Glomerular endothelial cell (primary cell): ENCODE measurements at places on chromosomes 7 and 10. TPM values are rescaled to one million over a fixed set of nuclear protein-coding genes. Genes with fewer than 3 reads are reported as not detected.

- DNase-seq = no peak
These were observed 19.8 kb downstream of the TSPAN14 start for GRCh38 chr10:80473692-80474596.

- DNase-seq = no peak
These were observed 452.3 kb downstream of the DNAJB6 start for GRCh38 chr7:157789094-157789493.

ZDHHC16 gene
- total RNA-seq = 39.3 and 61.9 TPM in 2 replicates

- DNase-seq = no peak
These were observed 191.7 kb downstream of the SEMA3E start for GRCh38 chr7:83457022-83457892.

EIF5AL1 gene
- 0.53 TPM in 2 replicates for total RNA-seq

HTR5A gene
- total RNA-seq = not detected in 2 replicates

DNA sequence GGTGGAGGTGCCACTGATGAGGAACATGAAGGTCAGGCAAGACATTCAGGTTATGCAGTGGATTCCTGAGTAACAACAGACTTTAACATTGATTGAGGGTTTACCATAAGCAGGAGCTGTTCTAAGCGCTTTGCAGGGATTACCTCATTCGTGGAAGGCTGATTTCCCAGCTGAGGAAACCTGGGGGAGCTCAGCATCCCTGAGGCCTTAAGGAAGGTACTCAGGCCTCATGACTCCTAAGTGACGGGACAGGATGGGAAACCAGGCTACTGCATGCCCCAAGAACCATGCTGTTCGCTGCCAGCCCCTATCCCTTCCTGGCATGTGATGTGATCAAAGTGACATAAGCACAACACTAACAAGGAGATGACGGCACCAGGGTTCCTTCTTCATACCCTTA, 143.6 kb upstream of the NFE2L3 start:
- no peak for DNase-seq

- no peak for DNase-seq
These were observed 9.9 kb downstream of the CSTF2T start for GRCh38 chr10:51689536-51689935.

GRCh38 chr7:136925044-136925443, 56.6 kb downstream of the CHRM2 start:
- DNase-seq = peak; percentile 44

SSC4D gene
- total RNA-seq = 1.4 and 2.0 TPM in 2 replicates

DNA sequence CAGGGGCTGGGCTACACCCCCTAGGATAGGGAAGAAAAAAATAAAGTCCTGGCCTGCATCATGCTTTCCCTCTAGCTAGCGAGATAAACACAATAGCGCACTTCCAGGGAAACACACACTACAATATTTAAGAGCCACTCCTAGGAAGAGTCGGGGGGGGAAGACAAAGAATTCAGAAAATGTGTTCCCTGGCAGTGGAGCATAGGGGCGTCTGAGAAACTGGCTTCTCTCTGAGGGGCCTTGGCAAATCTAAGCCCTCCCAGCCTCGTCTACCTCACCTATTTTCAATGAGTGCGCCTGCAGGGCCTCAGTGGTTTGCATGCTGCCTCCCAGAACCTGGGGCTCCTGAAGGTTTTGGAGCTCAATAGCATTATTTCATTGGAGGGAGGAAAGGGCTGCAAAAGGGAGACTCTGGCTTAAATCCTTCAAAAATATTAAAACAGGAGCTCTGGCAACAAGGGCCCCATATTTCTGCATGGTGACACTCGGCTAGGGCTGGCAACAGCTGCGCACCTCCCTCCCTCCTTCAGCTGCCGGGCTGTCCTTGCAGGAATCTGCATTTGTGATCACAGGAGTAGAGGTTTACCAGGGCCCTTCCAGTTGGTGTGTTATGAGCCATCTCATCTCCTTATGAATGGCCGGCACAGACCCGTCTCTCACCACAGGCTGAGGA, 10.8 kb downstream of the ANXA11 start:
- no peak for DNase-seq
